Liver (tissue), 10 donors: ENCODE measurements at places on chromosomes 4 and X. TPM values are rescaled to one million over a fixed set of nuclear protein-coding genes. Genes with fewer than 3 reads are reported as not detected.

Gene RBM41
- 17.6 TPM for total RNA-seq

Gene GAGE12H
- total RNA-seq = not detected

Gene GPRASP2
- total RNA-seq = 5.9 TPM

Gene SFRP2
- total RNA-seq = not detected

Gene FRMPD3
- total RNA-seq = not detected

Gene SERPINA7
- total RNA-seq = 325 TPM

Gene MAGIX
- total RNA-seq = 2.9 TPM

Gene MAGEA10
- not detected for total RNA-seq

Gene DCHS2
- total RNA-seq = 0.09 TPM

- no peak for DNase-seq
Observed at GRCh38 chrX:153620576-153620975, 21.6 kb upstream of the CCNQ start.

GRCh38 chr4:10526429-10527222 lies 69.4 kb upstream of the ZNF518B start:
- no peak for DNase-seq

DNA sequence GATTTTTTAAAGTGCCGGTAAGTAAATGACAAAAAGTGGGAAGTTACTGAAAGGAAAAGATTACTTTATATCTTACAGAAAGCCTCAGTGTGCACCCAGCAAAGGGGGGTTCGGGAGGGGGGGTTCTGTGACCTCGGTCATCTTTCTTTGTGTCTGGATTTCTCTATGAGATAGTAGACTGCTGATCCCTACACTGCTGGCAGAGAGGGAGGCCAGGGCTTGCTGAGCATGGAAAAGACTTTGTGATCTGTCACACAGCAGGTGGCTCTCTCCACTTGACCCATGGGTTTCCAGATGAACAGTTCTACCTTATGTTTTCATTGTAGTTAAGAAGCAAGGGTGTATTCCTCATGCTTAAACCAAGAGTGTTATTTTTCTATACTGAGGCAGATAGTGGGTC lies 475.6 kb downstream of the PCDH10 start:
- DNase-seq = no peak

DNA sequence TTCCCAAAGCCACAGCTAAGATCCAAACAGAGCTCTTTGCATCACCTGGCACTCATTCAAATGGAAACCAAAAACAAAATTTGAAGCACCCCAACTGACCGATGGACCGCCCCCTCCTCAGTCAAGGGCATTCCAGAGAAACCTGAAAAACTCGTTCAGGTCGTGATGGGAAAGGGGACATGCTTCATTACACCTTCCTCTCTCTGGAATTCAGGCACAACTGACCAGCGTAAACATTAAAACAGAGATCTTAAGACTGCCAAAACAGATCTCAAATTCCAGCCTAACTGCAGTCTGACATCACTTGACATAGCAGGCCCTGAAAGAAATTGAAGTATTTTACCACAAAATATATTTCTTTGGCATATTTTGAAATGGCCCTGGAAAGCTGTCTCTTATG lies 28.5 kb downstream of the PTTG2 start:
- DNase-seq = no peak

GRCh38 chr4:169582203-169582602 lies 30.2 kb downstream of the NEK1 start:
- DNase-seq = no peak

DNA sequence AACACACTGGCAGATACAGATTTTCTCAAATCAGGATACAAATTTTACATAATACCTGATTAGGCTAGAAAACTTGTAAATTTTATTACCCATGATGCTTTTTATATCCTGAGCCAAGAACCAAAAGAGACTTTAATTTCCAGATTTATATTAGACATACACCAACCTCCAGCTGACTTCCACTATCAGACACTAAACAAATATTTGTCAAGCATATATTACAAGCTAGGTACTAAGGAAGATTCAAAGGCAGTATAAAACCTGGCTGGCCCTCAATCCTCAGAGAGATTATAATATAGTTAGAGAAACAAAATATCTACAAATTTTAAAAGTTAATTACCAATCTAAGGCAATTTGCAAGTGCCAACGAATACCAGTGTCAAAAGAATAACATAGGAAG lies 357.8 kb upstream of the F9 start:
- DNase-seq = no peak

DNA sequence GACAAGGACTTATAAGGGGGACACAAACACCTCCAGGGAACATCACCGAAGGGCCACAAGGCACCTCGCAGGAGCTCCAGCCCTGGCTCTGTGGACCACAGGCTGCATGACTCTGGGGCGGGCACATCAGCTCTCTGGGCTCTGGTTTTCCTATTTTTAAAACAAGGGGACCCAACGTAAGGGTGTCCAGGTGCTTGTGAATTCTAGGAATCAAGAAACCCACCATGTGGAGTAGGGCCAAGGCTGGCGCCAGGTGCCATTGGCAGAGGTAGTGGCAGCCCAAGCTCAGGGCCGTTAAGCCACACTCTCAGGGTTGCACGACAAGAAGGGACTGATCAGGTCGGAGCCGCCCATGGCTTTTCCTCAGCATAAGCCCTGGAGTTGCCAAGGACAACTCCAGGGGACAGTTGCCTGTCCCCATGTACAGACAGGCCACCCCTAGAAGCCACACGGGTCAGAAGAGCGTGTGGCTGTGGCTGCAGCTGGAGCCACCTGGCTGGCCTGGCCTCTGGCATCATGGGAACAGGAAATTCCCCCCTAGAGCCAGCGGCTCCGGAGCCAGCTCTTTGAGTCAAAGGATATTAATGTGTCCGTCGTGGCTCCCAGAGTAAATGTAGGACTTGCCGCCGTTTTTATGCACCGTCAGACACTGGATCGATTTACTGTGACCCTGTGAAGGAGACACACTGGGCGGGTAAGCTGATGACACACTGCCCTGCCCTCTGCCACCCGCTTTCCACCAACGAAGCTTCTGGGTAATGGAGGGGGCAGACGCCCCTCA lies 32.5 kb downstream of the WDR1 start:
- DNase-seq = no peak

DNA sequence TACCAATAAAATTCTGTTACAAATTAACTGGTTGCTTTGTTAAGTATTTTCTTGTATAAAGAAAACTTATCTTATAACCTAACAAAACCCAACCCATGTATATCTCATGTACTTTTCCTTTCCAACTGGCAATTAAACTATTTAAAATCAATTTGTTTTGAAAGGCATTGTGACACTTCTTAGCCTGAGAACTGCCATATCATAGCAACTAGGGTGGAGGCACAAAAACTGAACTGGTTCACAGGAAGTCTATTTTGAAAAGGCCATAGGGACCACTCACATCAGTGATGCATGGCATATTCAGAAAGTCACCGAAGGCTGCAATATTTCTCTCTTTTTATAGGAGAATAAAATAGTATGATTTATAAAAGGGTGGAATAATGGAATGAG lies 40.5 kb upstream of the ARSJ start:
- DNase-seq = no peak

DNA sequence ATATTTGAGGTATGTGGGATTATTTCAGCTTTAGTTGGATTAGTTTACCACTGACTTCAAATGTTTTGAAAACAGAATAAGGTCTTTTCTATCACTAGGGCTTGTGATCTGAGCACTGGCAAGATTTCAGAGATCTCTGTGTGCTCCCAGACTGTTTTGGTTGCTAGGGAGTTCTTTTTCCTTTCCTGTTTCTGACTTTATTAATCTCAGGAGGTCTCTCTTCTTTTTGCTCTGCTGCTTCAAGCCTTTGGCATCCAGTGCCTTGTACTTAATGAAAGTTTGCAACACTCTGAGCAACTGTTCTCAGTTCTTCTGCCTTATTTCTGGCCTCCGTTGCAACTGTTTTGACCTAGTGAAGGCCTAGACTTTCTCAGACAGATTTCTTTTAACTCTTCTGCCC lies 32.1 kb upstream of the PAQR3 start:
- DNase-seq = no peak

- no peak for DNase-seq
Observed at GRCh38 chr4:72529148-72529822, 39.7 kb downstream of the ADAMTS3 start.

GRCh38 chrX:107700317-107700774 lies 72.0 kb downstream of the PRPS1 start:
- no peak for DNase-seq

DNA sequence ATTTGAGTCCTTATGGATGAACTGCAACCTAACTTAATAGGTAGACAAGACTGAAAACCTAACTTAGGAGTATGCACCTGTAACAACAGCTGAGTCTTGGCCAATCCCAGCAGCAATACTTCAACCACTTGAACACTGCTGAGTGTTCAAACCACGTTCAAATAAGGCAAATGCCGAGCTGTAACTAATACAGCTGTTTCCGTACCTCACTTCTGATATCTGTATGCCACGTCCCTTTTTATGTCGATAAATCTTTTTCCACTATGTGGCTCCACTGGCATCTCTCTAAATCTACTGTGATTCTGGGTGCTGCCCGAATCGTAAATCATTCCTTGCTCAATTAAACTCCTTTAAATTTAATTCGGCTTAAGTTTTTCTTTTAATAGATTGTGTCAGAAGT lies 459.7 kb downstream of the INPP4B start:
- no peak for DNase-seq

GRCh38 chr4:171203425-171203824 lies 609.8 kb upstream of the GALNTL6 start:
- DNase-seq = no peak

- no peak for DNase-seq
Observed at GRCh38 chrX:139563251-139563650, 32.7 kb downstream of the F9 start.

DNA sequence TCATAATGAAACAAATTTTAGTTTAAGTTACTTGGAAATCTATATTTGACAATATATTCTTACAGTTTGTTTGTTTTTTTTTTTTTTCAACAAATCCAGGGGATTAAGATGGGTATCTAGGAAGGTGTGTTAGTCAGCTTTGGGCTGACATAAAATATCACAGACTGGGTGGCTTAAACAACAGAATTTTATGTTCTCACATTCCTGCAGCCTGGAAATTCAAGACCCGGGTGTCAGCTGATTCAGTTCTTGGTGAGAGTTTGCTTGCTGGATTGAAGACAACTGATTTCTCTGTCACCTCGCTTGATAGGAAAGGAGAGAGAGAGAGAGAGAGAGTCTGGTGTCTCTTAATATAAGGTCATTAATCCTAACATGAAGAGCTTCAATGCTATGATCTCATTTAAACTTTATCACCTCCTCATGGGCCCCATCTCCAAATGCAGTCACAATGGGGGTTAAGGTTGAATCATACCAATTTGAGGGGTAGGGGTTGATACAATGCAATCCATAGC lies 465.2 kb downstream of the CENPC start:
- DNase-seq = no peak

DNA sequence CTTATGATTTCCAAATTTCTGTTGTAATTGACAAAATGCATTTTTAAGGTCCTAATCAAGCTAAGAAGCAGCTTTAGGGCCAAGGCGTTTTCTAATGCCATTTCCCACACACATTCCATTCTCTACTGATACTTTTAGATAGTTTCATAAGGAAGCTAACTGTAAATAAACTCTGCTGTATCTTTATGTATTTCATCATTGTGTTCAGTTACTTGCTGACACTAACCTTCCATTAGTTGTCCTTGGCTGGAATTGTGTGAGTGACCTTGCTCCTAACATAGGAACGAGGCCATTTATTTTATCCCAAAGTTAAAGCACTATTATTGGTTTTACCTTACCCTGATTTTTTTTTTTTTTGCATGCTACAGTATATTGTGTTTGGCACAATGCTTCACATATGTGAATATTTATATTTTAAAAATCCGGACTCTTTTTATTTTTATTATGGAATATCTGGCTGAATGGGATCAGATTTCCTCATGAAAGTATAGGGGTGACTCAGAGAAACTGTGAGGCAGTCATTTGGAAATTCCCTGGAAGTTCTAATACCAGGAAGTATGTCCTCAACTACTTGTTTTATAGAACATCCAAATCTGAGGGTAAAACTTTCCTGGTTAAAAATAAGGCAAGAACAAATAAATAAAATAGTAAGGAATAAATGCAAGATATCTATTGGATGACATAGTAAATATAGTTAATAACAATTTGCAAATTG lies 62.7 kb upstream of the SORBS2 start:
- DNase-seq = no peak

DNA sequence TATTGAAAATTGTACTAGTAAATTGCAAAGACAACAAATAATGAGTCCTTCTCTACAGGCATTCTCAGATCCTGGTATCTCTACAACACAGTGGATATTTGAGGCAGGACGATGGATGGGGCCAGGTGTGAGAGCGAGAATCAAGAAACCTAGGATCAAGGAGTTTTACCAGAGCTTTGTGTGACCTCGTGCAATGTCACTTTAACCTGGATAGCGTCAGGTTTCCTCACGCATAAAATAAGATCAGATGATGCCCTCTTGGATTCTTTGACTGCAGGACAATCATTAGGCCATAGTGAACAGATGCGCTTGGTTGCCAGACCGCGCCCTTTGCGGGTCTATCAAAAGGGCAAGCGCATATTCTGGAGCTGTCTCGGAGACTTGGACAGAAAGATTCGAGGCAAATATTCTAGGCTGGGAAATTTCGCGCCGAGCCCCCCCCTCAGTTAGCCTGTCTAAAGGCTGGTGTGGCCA lies 66.6 kb downstream of the FBXO8 start:
- no peak for DNase-seq
